Esophagus mucosa (tissue), 1 donor: ENCODE measurements at places on chromosomes 4 and X. TPM values are rescaled to one million over a fixed set of nuclear protein-coding genes. Genes with fewer than 3 reads are reported as not detected.

TLR2 gene
- 7.0 TPM for total RNA-seq

GLOD5 gene
- total RNA-seq: 0.52 TPM

XIAP gene
- total RNA-seq: 45.2 TPM

H2BW2 gene
- total RNA-seq: not detected

GEMIN8 gene
- 17.4 TPM for total RNA-seq

GRCh38 chr4:63460075-63460474 is 949.2 kb downstream of the TECRL start:
- no peak for ATAC-seq

DNA sequence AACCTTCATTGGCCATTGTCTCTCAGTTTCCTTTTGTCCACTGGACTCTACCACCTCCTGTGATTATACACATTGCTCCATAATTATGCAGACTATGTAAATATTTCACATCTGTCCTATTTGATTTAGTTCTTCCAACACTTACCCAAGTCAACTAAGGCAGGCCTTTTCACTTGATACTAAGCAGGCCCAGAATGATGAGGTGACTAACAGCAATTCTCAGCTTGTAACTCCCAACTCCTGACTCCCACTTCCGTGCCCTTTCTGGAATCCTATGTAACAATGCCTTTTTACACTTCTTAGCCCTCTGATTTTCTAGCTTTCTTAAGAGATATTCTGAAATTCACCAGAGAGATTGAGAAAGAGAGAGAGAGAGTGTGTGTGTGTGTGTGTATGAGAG is 6.6 kb downstream of the PAK3 start:
- ATAC-seq: no peak

DNA sequence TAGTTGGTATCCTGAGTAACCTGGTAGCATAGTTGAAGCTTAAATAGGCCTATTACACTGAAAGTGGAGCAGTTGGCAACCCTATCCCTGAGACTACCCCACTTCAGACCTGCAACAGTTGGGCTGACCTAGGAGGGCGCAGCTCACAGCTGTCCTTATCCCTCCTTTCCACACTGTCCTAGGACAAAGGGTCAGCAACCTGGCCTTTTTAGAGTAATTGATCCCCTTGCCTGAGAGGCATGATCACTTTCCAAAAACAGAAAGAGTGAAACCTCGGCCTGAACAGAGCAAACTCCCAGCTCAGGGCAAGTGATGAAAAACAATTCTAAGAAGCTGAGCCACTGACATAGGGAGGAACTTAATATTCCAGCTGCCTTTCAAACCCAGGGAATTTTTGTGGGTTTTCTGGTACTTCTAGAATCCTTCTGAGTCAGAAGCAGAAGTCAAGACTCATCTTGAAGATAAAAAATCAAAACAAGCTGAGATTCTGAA is 94.9 kb upstream of the MYOZ2 start:
- no peak for ATAC-seq

- no peak for ATAC-seq
Observed at GRCh38 chrX:46463682-46464081, 81.5 kb downstream of the ZNF674 start.

- ATAC-seq: no peak
Observed at GRCh38 chr4:88522702-88523324, 763 bp downstream of the PYURF start.

DNA sequence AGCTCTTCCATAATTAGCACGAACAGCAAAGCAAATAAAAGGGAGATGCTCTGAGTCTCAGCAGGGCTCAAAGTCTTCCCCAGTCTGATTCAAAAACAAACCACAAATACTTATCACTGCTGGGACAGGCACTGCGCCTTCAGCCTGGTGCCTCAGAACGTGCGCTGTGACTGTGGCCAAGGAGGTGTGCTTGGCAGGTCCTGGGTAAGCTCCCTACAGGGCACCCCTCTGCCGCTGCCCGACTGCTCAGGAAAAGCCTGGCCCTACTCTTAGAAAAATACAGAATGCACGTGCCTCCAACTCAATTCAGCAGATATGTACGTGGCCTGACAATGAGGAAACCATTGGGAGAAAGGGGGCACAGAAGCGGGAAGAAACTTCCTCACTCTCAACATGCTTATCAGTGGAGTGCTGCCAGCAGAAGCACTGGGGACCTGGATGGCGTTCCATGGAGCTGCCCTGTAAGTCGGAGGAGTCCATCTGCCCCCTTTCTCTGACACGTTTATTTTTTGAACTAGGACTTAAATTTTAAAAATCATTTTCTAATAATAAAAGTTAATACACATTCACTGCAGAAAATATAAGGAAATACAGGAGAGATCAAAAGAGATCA is 86.8 kb downstream of the GATB start:
- ATAC-seq: no peak

GRCh38 chrX:68895778-68896177 is 67.0 kb downstream of the EFNB1 start:
- no peak for ATAC-seq

DNA sequence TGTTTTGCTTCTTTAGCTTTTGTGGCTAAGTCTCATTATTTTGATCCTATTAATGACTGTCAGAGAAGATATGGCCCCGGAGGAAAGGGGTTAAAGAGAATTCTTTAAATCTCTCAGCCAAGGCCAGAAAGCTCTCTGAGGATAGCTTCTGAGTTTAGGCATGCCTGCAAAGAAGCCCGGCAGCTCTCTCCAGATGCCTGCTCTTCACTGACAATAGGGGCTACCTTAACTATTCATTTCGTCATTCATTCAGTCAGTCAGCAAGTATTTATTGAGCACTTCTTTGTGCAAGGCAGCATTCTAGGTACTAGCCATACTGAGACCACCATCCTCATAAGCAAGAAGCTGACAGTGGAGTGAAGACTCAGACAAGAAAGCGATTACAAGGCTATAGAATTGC is 34.0 kb upstream of the BMP15 start:
- no peak for ATAC-seq

DNA sequence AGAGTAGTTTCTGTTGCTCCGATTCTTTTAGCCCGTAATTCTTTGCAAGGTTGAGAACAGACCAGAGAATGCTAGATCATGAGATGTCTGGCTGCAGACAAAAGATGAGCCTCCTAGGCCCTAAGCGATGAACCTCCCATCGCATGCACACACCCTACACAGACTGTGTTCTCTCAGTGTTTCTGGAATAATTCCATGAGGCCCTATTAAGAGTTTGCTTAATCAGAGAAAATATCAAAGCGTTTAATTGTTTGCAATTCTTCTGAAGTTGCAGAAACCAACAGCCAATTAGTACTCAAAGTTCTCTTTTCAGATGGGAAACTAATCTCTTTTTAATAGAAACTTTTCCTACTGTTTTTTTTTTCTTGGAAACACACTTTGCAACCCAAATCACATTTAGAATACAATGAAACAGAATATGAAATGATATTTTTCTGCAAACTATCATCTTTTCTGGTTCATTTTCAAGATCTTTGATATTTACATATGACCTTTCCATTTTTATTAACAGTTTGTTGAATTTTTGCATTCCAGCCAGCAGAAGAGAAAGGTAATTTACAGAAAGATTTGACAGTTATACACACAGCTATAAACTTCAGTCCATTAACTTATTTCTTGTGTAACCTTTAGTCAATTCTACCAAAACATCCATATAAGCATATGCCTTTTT is 1525.6 kb downstream of the ARAP2 start:
- ATAC-seq: no peak

- no peak for ATAC-seq
Observed at GRCh38 chr4:72701987-72702819, 133.2 kb upstream of the ADAMTS3 start.

DNA sequence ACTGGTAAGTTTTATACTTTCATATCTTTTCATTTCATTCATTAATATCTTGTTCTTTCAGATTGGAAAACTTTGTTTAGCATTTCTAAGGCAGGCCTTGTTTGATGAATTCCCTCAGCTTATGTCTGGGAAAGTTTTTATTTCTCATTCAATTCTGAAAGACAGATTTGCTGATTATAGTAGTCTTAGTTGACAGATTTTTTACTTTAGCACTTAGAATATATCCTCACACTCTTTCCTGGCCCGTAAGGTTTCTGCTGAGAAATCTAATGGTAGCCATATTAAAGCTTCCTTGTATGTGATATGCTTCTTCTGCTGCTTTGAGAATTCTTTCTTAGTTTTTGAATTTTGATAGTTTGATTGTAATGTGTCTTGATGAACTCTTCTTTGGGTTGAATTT is 296.6 kb downstream of the CHIC1 start:
- ATAC-seq: no peak

- ATAC-seq: no peak
Observed at GRCh38 chr4:110137829-110138228, 60.6 kb downstream of the ELOVL6 start.

DNA sequence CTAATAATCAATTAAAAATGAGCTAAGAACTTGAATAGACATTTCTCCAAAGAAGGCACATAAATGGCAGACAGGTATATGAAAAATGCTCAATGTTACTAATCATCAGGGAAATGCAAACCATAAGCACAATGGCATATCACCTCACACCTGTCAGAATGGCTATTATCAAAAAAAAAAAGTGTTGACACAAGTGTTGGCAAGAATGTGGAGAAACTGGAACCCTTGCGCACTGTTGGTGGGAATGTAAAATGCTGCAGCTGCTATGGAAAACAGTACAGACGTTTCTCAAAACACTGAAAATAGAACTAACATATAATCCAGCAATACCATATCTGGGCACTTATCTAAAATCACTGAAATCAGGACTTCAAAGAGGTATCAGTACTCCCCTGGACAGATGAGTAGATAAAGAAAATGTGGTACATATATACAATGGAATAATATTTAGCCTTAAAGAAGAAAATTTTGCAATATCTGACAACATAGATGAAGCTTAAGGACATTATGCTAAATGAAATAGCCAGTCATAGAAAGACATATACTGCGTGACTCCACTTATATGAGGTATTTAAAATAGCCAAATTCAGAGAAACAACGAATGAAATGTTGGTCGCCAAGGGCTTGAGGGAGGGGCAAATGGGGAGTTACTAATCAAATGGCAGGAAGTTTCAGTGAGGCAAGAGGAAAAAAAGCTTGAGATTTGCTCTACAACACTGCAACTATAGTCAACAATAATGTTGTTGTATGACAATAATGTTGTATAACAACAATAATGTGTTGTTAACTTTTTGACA is 175.5 kb downstream of the WDFY3 start:
- ATAC-seq: no peak

GRCh38 chr4:153834901-153835300 is 46.0 kb upstream of the SFRP2 start:
- no peak for ATAC-seq

DNA sequence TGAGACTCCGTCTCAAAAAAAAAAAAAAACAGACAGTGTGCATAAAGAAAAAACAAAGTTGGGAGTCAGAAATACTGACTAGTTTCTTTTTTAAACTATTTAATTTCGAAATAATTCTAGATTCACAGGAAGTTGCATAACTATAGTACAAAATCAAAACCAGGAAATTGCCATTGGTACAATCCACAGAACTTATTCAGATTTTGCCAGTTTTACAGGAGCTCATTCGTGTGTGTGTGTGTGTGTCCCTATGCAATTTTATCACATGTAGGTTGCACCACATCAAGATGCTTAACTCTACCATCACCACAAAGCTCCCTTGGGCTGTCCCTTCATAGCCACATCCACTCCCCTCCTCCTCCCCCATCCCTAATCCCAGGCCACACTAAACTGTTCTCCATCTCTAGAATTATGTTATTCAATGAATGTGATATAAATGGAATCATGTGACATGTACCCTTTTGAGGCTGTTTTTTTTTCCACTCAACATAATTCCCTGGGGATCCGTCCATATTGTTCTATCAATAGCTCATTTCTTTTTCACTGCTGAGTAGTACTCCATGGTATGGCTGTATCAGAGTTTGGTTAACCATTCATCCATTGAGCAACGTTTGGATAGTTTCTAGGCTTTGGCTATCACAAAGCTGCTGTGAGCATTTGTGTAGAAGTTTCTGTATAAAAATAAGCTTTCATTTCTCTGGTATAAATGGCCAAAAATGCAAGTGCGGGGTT is 16.3 kb upstream of the DDX3X start:
- no peak for ATAC-seq

DNA sequence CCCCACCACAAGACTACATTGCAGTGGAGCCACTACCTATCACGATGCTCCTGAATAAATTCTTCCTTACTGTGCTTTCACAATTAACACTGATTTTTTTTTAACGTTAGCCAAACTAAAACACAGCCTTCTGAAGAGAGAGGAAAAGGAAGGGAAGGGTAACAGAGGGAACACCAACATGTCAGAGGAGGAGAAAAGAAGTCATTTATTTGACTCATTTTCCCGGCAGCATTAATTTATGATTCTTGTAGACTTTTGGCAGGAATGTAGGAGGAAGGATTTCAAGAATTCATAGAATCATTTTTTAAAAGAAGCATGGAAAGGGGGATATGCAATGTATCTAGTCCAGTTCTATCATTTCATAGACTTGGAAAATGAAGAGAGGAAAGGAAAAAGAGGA is 74.3 kb upstream of the IQCM start:
- no peak for ATAC-seq

GRCh38 chr4:181204109-181204508 is 1039.1 kb upstream of the TENM3 start:
- ATAC-seq: no peak

DNA sequence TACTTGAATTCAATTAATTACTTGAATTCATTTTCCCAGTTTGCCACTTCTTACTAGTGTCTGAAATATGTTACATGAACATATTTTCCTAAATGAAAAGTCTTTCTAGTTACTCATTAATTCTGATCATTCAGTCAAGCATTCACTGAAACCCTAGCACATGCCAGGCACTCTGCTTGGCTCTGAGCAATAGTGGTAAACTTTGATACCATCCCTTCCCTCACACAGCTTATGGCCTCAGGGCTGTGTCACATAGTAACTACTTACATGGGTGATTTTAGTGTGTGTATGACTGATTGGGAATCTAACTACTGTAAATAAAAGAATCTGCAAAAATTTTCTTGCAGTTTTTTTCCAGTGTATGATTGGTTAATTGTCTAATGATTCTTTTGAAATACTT is 32.7 kb downstream of the METAP1 start:
- no peak for ATAC-seq

DNA sequence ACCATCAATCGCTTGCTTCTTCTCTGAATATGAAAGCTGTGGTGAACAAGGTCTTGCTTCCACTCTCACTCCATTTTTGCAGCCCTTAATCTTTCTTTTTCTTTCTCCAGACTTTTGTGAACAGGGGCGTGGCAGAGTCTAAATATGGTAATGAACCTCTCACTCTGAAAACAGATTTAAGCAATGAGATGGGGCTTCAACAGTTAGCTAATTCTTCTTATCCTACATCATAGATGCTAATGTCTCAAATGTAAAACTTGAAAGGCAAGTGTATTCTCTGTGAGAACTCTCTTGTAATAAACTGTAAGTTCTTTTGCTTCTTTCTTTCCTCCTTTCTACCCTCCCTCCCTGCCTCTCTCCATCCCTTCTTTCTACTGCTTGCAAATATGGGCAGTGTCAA is 106.5 kb upstream of the ANK2 start:
- ATAC-seq: no peak

DNA sequence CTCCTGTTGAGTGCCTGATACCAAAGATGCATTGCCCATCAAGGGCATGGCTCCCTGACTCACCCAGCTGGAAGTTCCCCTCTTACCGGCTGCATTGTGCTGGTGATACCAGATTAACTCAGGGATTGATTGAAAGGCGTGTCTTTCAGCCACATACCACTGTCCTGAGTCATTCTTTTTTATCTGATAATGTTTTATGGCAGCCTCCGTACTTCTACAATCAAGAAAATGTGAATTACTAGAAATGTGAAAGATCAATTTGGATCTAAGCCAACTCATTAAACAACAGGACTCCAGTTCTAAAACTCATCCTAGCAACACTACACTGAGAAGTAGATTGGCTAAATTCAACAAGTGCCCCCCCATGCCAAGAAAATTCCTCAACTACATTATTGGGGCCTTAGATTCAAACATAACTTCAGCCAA is 40.0 kb downstream of the TXK start:
- ATAC-seq: peak; percentile 99

- ATAC-seq: no peak
Observed at GRCh38 chr4:181698221-181698620, 545.0 kb upstream of the TENM3 start.
